Vagina (tissue), 2 donors: ENCODE measurements at places on chromosomes 2 and 18. TPM values are rescaled to one million over a fixed set of nuclear protein-coding genes. Genes with fewer than 3 reads are reported as not detected.

YWHAQ gene
- total RNA-seq = 173 TPM

LYPD6 gene
- 0.25 TPM for total RNA-seq

KANSL1L gene
- total RNA-seq = 29.7 TPM

GCG gene
- total RNA-seq = not detected

CHN1 gene
- 9.6 TPM for total RNA-seq

FKBP1B gene
- total RNA-seq = 14.2 TPM

CPLX4 gene
- not detected for total RNA-seq

SCYGR2 gene
- total RNA-seq = not detected

RGPD8 gene
- 26.3 TPM for total RNA-seq

CENPA gene
- not detected for total RNA-seq

GTF3C2 gene
- total RNA-seq = 67.5 TPM

ZSCAN30 gene
- 19.4 TPM for total RNA-seq

SH2D6 gene
- total RNA-seq = not detected

CCBE1 gene
- total RNA-seq = 2.9 TPM

KCNJ3 gene
- total RNA-seq = 4.2 TPM

ANO7 gene
- total RNA-seq = 0.98 TPM
